Fibroblast of skin of left biceps (primary cell): ENCODE measurements at places on chromosomes 16 and 17.

DNA sequence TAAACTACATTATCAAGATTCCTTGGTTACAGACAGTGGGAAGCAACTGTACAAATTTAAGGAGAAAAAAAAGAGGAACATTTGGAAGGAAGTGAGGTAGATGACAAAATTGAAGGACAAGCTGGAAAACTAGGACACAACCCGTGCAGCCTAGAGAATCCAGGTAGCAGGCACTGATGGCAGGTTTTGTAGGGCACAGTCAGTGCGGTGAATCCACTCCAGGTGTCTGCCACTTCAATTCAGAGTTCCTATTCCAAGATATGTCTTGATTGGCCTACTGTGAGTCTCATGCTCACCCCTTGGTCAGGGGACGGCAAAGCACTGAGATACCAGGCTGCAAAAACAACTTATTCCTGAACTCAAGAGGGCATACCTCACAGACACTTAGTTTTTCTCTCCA, 37.8 kb downstream of the TNRC6C start:
- no peak for DNase-seq

DNA sequence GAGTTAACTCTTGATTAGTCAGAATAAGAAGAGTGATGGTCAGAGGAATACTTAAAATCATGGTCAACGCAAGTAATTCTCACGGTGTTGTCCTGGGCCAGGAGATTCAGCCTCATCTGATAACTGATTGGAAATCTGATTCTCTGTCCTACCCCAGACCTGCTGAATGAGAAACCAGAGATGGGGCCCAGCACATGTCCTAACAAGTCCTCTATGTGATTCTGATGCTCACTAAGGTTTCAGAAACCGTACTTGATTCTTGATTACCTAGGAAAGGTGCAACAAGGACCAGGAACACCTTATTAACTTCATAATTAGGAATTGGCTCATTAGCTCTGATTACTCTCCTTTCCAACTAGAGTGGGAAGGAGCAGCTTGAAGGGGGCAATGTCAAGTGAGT, 44.5 kb downstream of the ANKFY1 start:
- no peak for DNase-seq

DNA sequence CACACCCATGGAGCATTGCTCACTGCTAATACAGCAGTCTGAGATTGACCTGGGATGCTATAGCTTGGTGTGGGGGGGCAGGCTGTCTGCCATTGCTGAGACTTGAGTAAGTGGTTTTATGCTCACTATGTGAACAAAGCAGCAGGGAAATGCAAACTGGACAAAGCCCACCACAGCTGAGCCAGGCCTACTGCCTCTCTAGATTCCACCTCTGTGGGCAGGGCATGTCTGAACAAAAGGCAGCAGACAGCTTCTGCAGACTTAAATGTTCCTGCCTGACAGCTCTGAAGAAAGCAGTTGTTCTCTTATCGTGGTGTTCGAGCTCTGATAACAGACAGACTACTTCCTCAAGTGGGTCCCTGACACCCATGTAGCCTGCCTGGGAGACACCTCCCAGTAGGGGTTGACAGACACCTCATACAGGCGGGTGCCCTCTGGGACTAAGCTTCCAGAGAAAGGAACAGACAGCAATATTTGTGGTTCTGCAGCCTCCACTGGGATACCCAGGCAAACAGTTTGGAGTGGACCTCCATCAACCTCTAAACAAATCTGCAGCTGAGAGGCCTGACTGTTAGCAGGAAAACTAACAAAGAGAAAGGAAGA, 2204.8 kb downstream of the TP53TG3F start:
- DNase-seq, result no peak

DNA sequence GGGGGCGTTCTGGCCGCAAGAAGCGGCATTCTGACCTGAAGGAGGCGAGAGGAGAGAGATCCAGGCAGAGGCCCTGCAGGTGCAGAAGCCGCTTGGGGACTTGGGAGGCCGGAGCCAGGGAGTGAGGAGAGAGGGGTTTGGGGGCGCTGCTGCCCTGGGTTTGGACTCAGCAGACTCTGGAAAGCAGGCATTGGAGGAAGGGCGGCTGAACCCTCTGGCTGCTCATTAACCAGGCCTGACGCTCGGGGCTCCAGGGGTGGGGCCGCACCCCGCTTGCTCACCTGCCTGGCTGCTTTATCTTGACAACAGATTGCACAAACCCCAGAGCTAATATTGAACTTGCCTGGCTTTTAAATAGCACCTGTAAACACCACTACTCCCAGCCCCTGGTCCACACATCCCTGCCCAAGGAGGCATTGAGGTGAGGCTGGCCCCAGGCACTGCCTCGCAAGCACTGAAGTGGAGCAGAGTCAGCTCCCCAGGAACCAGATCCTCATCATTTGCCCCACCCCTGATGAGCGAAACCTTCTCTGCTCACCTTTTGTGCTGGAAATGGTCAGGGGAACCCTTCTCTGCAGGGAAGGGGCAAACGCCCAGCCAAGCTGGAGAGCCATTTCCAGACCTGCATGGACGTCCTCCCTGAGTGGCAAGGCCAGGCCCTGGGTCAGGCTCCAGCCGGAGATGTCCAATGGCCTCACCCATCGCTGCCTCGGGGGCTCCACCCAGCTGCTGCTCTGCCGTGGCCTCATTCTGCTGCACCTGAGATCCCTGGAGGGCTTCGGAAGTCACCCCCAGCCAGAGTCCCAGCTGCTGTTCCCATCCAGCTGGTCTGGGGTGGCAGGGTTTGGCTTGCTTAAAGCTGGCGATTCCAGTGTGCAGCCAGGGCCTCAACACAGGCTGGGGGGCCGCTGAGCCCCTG, 190.2 kb upstream of the GSE1 start:
- DNase-seq, result no peak

DNA sequence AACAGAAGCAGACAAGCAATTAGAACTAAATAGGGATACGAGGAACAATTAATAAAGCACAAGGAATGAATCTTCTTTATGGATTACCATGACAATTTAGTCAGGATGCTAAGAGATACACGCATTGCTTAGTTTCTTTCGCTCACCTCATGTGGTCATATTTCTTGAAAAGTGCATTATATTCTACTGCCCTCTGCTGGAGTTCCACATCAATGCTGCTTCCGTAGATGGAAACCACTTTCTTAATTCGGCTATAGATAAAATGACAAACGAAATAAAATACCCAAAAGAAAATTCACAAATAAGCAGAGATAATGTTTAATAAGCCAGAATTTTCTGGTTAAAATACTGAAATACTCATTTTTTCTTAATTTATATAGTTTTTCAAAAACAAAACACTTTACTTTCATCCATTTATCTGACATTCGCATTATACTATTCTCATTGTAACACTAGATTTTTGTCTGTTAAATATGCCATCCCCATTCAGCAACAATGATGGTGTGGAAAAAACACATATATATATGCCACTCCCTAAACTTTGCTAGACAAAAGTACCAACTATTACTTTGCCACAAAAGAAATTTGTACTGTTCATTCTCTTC, 22.0 kb upstream of the PHLPP2 start:
- no peak for DNase-seq

DNA sequence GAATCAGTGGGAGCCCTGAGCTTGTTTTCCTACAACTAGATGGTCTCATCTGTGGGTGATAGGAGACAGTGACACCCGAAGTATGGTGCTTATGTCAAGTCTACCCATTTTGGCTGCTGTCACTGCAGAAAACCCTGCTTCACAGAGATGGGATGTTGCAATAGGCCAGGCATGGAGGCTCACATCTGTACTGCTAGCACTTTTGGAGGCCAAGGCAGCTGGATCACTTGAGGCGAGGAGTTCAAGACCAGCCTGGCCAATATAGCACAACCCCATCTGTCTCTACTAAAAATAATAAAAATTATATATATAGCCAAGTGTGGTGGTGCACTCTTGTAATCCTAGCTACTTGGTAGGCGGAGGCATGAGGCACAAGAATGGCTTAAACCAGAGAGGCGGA, 2.3 kb upstream of the HERPUD1 start:
- DNase-seq, result no peak

GRCh38 chr17:17322516-17323510, 19.6 kb downstream of the NT5M start:
- DNase-seq, result no peak

DNA sequence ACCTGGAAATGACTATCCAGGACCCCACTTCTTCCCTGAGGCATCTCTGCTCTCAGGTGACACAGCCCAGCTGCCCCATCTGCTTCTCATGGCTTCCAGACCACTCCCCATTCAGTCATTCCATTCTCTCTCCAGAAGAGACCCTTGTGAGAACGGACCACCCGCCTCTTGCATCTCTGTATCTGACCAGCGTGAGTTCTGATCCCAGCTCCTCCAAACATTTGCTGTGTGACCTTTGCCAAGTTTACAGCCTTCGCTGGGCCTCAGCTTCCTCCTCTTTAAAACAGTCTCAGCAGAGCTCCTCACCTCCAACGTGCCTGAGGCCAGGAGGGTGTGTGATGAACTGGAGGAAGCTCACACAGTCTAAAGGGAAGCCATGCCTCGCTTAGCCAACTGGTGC, 39.6 kb downstream of the C16orf82 start:
- DNase-seq, result no peak

DNA sequence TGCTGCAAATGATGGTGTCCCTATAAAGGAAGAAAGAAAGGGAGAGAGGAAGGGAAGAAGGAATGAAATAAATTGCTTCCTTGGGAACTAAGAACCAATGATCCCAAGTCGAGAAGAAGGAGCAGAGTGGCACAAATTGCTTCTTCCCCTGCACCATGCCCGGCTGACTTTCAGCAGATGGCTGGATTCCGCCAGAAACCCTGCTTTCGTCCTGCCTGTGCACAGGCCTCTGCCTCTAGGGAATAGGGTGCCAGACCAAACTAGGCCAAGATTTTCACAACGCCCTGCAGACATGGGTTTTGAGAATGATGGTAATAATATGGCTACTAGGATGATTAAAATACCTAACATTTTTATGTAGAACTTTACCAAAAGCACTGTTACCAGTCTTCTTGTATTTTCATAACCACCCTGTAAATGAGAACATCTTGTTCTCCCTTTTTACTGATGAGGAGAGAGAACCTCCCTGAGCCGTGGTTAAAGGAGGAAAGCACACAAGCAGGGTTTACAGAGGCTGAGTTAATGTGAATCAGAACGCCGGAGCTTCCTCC, 122.1 kb upstream of the HSBP1 start:
- no peak for DNase-seq

GRCh38 chr16:55274391-55274790, 49.6 kb upstream of the IRX6 start:
- DNase-seq, result no peak

- DNase-seq, result no peak
These were observed 20.7 kb downstream of the NXN start for GRCh38 chr17:958712-959451.

GRCh38 chr17:61205401-61205800, 194.2 kb upstream of the TBX2 start:
- DNase-seq, result no peak

DNA sequence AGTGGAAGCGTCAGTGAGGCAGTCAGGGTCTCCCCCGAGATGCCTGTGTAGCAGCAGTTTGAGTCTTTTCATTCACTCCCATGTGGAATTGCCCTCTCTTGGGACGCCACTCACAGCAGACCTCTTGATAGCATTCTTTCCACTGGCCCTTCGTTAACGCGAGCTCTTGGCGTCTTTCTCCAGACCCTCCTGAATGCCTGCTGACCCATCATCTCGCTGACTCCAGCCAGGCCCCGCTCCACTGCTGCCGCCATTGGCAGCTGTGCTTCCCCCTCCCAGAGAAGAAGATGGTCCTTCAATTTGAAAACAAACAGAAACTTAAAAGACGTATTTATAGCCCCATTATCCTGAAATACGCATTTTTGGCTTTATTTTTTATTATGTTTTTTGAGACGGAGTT, 63.1 kb downstream of the SEC14L1 start:
- no peak for DNase-seq

GRCh38 chr17:31388770-31389656, 2.5 kb upstream of the RAB11FIP4 start:
- no peak for DNase-seq

GRCh38 chr17:34391241-34391640, 28.2 kb upstream of the CCL1 start:
- DNase-seq, result no peak

- DNase-seq, result no peak
These were observed 43.8 kb downstream of the PSME3IP1 start for GRCh38 chr16:57141822-57142631.

GRCh38 chr17:21035406-21035805, 7.4 kb downstream of the USP22 start:
- DNase-seq, result no peak

DNA sequence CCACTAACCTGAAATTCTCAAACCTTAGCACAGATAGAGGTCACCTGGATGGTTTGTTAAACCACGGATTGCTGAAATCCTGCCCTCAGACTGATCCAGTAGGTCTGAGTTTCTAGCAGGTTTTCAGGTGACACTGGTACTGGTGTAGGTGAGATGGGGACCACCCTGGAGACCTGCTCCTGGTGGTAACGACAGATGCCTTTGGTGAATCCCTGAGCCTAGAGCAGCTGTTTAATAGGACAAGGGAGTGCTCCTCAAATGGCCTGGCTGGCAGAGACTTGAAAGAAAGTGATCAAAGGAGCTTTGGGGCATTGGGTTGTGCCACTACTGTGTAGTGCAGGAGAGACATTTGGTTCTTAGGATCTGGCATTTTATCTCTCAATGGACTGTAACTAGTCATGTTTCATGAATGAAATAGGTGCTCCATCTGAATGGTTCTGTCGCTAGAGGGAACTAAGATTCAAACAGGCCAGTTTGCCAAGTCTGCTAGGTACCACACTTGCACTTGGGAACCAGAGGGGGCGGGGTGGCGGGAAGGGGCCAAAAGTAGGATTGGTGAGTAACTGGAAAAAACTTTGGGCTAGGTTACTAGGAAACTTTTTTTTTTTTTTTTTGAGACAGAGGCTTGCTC, 2.9 kb upstream of the IFI35 start:
- no peak for DNase-seq

DNA sequence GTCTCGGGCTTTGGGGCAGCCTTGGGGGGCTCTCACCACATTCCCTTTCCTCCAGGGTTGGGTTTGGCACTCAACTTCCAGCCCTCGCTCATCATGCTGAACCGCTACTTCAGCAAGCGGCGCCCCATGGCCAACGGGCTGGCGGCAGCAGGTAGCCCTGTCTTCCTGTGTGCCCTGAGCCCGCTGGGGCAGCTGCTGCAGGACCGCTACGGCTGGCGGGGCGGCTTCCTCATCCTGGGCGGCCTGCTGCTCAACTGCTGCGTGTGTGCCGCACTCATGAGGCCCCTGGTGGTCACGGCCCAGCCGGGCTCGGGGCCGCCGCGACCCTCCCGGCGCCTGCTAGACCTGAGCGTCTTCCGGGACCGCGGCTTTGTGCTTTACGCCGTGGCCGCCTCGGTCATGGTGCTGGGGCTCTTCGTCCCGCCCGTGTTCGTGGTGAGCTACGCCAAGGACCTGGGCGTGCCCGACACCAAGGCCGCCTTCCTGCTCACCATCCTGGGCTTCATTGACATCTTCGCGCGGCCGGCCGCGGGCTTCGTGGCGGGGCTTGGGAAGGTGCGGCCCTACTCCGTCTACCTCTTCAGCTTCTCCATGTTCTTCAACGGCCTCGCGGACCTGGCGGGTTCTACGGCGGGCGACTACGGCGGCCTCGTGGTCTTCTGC, 8.4 kb downstream of the SLC16A3 start:
- DNase-seq, result no peak

GRCh38 chr17:81285179-81285878, 9.8 kb downstream of the SLC38A10 start:
- no peak for DNase-seq
